Stimulated activated CD8-positive, alpha-beta memory T cell treated with anti-CD3 and anti-CD28 coated beads, Interleukin-7, amount 100 ng/mL, for 4 hours (primary cell): ENCODE measurements at places on chromosomes 16 and 17.
A peak's percentile ranks its signal among the peaks of the same experiment; 100 is the strongest.

DNA sequence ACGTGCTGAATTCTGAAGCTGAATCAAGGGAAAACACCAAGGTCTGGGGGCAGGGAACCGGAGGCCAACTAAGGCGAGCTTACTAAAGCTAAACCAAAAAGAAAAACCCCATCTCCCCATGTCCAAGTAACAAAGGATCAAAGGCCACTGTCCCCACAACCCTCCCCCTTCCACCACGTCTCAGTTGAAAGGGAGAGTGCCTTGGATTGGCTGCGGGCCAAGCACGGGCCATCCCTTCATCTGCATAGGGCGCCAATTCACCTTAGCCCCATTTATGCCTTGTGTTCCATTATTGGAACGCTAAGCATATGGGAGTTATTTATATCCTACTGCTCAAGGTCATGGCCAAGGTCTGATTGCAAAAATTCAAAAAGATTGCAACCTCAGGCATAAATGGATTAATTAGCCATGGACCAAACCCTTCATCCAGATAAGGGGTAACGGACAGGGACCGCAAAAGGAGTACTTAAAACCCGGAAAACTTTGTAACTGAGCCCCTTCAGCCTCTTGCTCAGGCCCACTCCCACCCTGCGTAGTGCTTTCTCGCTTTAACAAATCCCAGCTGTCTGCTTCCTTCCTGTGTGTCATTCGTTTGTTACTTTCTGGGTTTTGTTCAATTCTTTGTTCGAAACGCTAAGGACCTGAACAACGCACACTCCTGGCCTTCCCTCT lies 740 bp upstream of the ATP6V0D1 start:
- peak; percentile 3 for DNase-seq

DNA sequence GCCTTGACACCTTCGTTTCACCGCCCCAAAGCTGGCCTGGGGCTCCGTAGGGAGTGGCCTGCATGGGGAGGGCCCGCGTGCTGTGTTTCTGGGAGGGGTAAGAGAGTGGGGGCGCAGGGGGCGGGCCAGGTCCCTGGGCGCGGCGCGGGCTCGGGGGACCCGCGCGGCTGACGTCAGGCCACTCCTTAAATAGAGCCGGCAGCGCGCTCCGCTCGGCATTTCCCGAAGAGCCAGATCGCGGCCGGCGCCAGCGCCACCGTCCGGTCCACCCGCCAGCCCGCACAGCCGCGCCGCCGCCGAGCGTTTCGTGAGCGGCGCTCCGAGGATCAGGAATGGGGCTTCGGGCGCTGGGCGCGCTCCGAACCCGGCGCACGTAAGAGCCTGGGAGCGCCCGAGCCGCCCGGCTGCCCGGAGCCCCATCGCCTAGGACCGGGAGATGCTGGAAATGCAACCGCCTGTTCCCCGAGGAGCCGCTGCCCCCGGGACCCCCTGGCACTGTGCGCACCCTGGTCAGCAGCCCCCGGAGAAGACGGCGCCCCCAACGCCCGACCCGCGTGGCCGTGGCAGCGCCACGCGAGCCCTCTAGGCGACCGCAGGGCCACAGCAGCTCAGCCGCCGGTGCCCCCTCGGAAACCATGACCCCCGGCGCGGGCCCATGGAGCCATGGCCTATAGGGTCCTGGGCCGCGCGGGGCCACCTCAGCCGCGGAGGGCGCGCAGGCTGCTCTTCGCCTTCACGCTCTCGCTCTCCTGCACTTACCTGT lies at the start of gene HS3ST2:
TSS of gene HS3ST2 (plus strand) at position 215 of the 763 bp plus-strand sequence. CDS start at position 664, 449 bp downstream.
- DNase-seq = no peak

DNA sequence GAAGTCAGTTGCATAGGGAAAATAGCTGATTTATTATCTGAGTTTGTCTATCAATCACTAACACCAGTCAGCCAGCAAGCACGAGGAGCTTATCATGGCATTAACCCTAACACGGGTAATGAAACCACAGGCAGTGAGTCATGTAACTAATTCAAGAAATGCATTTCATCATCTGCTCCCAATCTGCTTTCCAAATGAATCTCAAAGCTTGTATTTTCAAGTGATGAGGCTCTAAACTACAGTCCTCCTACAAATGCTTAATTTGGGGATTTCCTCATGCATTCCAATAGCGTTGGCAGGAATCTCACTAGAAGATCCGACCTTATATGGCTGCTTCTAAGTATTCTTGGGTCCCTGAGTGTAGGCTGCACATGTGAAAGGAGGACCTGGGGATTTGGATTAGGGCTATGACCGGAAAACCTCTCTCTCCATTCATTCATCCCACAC lies 118.4 kb upstream of the HSBP1 start:
- DNase-seq = no peak

GRCh38 chr17:7897773-7898172 lies 9.2 kb downstream of the CHD3 start:
- no peak for DNase-seq

DNA sequence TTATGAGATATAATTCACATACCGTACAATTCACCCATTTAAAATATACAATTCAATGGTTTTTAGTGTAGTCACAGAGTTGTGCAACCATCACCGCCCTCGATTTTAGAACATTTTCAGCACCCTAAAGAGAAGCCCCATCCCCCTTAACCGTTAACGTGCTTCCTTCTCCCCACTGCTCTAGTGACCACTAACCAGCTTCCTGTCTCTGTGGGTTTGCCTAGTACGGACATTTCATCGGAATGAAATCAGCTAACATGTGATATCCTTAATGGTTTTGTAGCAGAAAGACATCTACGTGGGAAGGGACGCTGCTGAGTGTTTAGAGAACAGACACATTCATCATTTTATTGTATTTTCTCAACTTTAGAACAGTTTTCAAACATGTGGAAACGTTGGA lies 80.8 kb upstream of the HSBP1 start:
- DNase-seq = no peak
